ENCODE measurements at places on chromosomes 11 and 22.

DNA sequence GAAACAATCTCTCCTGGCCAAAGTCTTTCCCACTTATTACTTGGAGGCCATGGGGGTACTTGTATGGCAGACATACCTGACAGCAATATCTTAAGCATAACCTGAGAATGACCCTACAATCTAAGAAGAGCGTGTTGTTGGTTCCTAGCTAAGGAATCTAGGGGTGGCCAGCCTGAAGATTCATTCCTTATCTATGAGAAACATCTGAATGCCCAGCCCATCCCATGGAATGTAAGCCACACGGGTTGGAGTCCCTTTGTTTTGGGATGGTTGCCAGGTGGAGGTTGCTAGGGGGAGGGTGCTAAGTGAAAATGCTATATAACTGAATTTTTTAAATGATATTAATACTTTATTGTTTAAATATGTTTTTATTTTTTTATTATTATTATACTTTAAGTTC is 725.0 kb downstream of the ETS1 start:
- no peak for DNase-seq

DNA sequence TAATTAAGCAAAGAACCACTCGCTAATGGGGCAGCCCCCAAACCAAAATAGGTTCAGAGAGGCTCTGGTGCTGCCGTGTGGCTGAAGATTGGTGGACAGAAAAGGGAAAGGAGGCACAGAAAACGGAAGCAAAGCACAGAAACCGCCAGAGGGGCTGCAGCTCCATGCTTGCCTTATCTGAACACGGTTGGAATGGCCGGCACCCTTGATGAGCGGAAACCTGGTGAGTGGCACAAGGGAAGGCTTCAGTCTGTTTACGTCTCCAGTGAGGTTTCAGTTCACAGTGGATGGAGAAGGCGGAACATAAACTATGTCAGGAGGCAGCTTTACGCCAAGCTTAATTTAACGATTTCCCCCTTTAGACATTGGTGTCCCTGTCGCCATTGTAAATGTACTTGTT is 5.2 kb upstream of the PRR33 start:
- DNase-seq, result no peak

DNA sequence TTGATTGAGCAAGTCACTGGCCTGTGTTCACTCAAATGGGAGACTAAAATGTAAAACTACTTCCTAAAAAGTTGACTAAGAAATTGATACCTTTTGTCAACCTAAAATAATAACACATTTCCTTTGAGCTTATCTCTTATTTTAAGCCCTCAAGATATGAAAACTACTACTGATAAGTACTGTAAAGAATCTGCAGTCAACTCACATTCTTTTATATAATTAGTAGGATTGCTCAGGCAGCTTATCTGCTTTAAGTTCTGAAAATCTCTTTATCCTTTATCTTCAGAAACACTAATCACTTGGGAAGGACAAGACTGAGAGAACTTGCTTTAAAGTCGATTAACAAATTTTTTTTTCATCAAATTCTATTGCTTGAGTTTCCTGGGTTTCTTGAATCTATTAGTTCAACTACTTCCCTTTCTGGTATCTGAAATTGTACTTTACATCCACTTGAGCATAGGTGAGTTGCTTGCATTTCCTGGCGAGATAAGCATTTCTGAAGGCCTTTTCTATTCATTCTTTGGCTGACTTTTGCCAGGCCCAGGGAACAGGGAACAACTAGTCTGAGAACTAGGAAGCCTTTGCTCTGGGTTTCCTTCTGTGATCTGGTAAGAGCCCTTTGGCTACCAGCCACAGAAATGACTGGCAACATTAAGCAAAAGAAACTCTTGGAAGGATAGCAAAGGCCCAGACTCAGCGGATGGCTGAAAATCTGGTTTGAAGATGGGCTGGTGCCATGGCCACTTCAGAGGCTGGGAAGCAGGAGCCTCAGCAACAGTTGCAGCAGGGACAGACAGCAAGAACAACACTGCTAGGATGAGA is 19.3 kb upstream of the CSRP3 start:
- no peak for DNase-seq

DNA sequence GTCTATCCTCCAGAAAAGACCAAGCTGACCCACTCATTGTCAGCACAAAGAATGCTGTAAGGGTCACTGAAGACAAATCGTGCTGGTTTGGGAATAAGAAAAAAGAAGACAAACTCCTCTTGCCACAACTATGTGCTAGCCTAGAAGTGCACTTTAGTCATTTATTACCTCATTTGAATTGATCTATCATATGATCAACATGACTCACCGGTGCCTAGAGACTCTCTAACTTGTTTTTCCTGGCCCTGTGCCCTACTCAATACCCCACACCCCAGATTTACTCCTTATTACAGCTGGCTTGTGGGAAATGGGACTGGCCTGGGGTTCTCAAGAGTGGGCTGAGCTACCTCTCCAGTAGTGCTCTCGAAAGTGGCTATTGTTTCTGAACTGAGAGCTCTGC is 35.9 kb upstream of the HORMAD2 start:
- DNase-seq, result no peak

DNA sequence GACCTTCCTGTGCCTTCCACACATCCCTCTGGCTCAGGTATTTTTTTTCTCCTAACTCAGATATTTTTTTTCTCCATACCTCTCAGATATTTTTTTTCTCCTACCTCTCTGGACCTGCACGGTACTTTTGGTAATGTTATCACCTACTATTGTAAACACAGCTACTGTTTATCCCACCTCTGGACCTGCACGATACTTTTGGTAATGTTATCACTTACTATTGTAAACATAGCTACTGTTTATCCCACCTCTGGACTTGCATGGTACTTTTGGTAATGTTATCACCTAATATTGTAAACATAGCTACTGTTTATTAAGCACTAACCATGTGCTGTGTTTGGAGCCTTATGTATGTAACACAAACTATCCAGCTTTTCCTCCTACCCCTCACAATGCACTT is 12.1 kb upstream of the UPB1 start:
- no peak for DNase-seq

DNA sequence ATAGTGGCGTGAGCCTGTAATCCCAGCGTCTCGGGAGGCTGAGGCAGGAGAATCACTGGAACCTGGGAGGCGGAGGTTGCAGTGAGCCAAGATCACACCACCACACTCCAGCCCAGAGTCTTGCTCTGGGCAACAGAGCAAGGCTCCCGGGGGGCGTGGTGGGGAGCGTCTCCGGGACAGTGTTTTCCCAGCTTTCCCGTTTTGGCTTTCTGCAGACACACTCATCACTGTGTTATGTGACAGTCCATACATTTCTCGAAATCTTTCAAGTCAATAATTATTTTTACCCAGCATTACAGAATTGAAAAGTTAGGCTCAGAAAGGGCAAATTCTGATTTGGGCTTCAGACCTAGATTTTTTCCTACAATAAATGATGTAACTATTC is 31.7 kb downstream of the NEAT1 start:
- DNase-seq, result no peak

DNA sequence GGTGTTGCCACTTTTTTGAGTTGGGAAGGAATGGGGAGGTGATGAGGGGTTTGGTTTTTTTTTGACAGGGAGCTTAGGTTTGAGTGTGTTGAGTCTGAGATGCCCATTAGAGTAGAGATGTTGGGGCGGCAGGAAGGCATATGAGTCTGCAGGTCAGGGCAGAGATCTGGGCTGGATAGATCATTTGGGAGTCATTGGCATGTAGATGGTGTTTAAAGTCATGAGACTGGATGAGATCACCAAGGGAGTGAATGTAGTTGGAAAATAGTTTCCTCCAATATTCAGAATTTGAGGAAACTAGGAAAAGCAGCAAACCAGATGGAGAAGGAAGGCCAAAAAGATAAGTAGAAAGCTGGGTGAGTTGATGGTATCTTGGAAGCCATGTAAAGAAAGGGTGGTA is 2.1 kb upstream of the ANAPC15 start:
- DNase-seq, result no peak

DNA sequence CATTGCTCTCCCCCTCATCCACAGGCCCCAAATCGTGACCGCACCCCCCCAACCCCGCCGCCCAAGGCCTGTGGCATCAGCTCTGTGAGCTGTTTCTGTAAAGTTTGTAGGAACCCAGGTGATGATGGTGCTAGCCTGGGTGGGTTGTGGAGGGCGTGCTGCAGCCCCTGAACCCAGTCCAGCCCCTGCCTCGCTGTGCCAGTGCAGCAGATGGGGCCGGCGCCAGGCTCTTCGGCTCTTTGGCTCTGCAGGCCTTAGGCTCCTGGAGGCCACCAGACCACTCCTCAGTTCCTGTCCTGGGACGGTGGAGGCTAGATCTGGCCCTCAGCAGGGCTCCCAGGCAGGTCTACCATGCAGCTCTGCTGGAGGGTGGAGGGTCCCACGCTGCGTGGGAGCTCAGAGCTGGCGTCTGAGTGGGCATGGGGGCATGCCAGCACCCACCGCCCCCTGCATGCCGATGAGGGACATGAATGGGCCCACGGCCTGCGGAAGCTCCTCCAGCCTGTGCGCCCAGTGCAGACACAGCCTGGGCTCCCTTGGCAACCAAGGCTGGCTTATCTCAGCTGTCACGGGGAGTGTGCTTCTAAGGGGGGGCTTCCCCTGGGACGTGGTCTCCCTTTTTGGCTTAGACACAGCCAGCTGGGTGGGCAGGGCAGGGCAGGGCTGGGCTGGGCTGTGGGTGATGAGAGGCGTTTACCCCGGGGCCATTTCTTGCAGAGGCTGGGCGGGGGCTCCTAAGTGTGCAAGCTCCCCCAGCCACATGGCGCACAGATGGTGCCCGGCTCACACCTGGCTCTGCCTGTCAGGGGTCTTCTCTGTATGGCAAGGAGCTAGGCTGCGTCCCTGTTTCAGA is 1187.6 kb downstream of the BRD1 start:
- DNase-seq, result no peak

- DNase-seq, result no peak
Measured at GRCh38 chr11:10125522-10126133, 168.4 kb downstream of the SBF2 start.

DNA sequence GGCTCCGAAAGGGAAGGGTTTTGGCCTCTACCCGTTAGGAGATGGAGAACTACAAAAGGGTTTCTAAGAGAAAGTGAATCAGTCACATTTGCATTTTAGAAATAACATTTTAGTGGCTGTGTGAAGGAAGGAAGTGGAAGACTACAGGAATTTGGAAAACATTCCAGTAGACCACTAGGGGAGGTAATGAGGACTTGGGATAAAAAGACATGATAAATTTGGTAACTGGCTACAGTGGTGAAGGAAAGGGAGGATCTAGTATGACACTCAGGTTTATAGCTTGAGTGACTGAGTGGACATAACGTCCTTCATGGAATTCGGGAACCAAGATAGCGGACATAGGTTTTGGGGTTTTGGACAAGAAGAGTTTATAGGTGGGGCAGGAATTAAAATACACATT is 7.0 kb upstream of the RRM1 start:
- DNase-seq, result no peak

GRCh38 chr11:65315204-65315865 is 669 bp downstream of the CDC42EP2 start:
- peak; percentile 92 for DNase-seq

- DNase-seq, result no peak
Measured at GRCh38 chr11:128774593-128774992, 80.7 kb downstream of the FLI1 start.

DNA sequence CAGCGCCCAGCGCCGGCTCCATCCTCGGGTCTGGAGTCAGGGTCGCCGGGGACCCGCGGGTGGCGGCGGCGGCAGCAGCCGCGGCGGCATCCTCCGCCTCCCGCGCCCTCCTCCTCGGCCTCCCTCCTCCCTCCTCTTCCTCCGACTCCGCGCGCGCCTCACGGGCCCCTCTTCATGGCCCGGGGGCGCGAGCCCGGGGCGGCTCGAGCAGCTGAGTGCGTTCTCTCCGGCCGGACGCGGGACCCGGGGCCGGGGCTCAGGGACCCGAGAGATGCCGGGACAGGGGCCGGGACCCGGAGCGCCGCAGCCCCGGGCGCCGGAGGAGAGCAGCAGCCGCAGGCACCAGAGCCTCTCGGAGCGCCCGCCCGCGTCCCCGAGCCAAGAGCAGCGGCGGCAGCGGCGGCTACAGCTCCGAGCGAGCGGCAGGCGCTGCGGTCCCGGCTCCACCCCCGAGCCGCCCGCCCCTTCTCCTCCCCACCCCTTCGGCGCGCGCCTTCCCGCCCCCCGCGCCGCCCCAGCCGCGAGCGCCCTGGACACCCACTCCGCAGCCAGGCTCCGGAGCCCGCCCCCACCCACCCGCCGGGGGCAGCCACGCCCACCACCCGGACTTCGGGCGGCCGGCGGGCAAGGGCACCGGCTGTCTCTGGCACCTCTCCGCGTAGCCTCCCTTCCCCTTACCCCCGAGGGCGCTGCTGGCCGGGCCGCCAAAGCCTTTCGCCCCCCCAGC is at the start of gene CHST1:
CHST1 (minus strand) TSS at position 417 of the 727 bp plus-strand sequence. CDS start 14,699 bp downstream, outside the sequence.
- no peak for DNase-seq

- no peak for DNase-seq
Measured at GRCh38 chr11:58801974-58802545, 42.4 kb downstream of the GLYATL2 start.

GRCh38 chr11:41612415-41612814 is 153.0 kb upstream of the LRRC4C start:
- DNase-seq, result no peak

DNA sequence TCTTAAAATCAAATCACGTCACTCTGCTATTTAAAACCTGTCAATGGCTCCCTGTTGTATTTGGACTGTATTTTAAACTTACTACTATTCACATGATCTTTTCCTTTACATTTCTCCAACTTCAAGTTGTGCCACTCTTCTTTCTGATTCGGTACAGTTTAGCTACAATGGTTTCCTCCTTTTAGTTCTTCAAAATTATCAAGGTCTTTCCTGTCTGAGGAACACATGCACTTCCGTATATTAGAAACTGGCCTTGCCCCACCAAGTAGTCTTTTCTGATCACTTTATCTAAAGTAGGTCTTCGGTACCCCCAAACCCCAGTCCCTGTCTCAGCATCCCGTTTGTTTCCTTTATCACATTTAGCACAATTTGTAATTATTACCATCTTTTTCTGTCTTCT is 81.8 kb downstream of the MTMR3 start:
- no peak for DNase-seq

GRCh38 chr11:62505440-62506091 is 41.0 kb downstream of the AHNAK start:
- no peak for DNase-seq

- DNase-seq, result no peak
Measured at GRCh38 chr11:97938789-97939188, 1082.0 kb upstream of the CNTN5 start.

DNA sequence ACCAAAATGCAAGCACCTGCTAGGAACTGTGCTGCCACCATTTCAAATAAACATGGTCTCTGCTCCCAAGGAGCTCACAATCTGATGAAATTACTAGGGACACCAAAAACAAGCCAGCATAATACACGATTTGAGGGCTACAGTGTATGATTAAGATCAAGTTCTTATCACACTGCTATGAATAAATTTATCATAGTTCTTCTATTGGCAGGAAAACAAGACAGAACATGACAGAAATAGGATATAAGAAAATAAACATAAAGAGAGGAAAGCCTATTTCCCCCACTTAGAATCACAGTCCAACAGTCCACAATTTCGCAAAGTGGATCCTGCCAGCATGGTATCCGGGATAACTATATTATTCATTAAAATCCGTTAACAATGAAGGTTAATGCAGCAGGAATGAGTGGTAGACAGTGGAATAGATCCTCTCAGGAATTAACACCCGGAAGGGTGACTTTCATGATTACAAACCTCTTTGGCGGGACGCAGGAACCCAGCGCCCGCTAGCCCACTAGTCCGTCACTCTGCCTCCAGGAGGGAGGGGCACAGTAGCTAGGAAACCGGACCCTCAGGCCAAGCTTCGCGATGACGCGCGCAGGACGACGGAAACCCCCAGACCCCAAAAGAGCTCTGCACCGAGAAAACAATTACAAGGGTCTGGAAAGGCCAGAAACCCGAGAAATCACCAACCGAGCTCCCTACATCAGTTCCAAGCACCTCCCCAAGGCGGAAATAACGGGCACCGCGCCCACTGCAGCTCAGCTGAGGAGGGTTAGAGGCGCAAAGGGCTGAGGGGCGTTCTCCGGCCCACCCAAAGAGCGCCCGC is 607 bp downstream of the CCDC82 start:
- DNase-seq, result no peak

All from memory B cell (primary cell).